ENCODE measurements at places on chromosomes 7 and 10.

DNA sequence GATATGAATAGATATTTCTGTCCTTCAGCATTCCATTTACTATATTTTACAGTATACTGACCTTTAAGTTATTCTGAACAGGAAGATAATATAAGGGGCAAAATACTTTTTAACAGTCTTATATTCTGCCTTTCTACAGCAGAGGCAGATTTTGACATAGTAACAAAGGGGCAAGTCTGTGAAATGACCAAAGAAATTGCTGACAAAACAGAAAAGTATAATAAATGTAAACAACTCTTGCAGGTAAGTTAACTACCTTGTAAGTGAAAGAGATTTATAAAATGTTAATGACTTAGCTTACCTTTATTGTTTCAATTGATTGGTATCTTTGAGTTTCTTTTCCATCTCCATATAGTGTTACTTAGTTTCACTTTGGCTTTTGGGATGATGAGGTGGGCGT lies 56.0 kb downstream of the TAX1BP1 start:
- DNase-seq = no peak

DNA sequence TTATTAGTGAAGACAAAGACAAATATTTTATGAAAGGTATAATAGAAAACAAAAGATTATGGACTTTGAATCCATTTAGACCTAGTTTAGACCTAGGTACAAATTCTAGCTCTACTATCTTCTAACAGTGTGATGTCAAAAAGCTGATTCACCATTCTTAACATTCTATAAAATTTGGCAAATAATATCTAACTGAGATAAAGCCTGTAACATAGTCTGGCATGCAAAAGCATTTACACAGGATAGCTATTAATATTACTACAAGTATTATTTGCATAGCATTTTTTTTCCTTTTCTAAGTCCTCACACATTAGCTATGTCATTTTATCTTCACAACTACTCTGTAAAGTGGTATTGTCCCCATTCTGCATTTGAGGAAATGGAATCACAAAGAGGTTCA lies 179.6 kb upstream of the LRRTM3 start:
- no peak for DNase-seq

GRCh38 chr10:49367600-49367999 lies 28.3 kb downstream of the DRGX start:
- no peak for DNase-seq

GRCh38 chr7:159031750-159032149 lies 112.9 kb downstream of the VIPR2 start:
- no peak for DNase-seq

GRCh38 chr10:93060887-93061593 lies 442 bp downstream of the CYP26C1 start:
- DNase-seq = no peak
